ENCODE measurements at places on chromosomes 3 and 15.

DNA sequence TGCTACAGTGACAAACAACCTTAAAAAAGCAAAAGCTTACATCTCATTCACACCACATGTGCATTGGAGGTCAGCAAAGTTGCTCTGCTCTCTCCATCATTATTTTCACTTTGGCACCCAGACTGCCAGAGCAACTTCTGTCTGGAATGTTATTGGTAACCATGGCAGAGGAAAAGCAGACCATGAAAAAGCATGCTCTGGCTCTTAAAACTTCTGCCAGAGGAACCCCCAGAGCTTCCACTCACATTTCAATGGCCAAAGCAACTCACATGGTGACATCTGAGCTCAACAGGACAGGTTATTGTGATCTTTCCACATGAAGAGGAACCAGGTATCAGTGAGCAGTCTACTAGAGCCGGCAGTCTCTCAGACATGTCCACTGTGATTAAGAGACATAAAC, 21.9 kb upstream of the FRMD5 start:
- DNase-seq = no peak

DNA sequence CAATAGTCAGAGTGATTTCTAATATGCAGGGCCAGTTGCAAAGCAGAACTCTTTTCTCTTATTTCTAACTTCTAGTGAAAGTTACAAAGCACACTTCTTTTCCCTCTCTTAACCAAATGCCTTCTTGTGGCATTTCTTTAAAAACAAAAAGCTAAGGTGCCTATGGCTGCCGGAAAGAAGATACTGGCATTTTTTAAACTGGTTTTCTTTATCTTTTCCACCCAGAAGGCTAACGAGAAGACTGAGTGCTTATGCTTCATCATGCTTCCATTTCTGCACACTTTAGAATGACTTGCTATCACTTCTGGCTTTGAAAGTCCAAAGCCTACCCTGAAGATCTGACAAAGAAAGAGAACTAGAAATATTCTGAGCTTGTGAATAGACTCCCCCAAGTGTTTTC, 141.3 kb downstream of the P2RY1 start:
- DNase-seq = no peak

GRCh38 chr15:63178034-63178433, 11.4 kb upstream of the RAB8B start:
- no peak for DNase-seq

- no peak for DNase-seq
These were observed 37.9 kb downstream of the AGTR1 start for GRCh38 chr3:148735597-148735996.

- DNase-seq = no peak
These were observed 86.3 kb downstream of the FAM81A start for GRCh38 chr15:59524331-59524731.

DNA sequence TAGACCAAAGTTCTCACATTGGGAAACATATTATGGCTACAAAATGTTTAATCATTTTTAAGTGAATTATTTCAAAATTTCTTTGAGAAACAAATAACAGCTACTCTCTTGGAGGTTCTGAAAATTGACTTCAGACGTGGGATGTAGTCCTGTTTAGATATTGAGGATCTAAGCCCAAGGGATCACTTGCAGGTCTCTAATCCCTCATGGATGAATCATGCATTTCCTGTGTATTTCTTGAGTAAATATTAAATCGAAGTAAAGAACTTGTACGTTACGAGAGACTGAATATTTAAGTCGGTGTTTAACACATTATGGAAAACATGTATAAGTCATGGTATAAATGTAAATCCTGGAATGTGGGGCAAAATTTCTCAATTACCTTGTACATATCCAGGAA, 119.8 kb downstream of the EPHA3 start:
- no peak for DNase-seq

DNA sequence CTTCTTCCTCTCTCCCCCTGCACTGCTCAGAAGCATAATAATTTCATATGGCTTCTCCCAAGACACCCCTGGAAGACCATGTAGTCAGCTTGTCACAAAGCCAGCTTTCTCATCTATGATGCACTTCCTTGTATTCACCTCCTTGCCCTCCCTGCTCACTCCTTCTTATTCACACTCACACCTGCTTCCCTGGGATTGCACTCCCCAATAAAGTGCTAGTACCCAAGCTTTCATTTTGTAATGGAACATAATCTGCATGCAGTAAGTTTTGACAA, 76.9 kb upstream of the FRMD4B start:
- no peak for DNase-seq

- DNase-seq = no peak
These were observed 1106.0 kb downstream of the OTOL1 start for GRCh38 chr3:162602619-162603018.

DNA sequence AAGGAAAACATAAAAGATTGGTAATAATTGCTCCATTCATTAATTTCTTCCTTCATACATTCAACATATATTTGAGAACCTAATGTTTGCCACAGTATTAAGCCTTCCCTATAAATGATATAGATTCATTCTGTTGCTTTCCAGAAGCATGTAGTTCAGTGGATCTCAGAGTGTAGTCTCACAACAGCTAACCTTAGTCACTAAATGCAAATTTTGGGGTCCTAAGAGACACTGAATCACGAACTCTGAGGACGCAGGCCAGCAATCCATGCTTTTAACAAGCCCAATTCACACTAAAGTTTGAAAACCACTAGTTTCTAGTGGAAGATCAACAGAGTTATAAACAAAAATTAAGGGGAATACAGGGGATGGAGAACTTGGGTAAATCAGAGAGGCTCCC, 7.2 kb upstream of the AQR start:
- no peak for DNase-seq

DNA sequence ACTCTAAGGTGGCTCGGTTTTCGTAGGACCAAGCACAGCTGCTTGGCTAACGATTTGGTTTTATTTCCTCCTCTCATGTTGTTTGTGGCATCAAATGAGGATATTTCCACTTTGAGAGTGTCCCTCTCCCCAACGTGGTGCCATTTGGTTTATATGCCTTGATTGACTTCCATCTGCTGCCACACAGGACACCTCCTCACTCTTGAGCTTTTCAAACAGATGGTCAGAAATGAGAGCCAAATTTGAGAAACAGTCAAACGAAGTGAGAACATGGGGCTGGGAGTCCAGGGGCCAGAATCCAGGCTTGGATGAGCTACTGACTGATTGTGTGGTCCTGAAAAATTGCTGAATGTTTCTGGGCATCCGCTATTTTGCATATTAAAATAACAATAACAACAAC, 43.5 kb downstream of the CEMIP start:
- no peak for DNase-seq

DNA sequence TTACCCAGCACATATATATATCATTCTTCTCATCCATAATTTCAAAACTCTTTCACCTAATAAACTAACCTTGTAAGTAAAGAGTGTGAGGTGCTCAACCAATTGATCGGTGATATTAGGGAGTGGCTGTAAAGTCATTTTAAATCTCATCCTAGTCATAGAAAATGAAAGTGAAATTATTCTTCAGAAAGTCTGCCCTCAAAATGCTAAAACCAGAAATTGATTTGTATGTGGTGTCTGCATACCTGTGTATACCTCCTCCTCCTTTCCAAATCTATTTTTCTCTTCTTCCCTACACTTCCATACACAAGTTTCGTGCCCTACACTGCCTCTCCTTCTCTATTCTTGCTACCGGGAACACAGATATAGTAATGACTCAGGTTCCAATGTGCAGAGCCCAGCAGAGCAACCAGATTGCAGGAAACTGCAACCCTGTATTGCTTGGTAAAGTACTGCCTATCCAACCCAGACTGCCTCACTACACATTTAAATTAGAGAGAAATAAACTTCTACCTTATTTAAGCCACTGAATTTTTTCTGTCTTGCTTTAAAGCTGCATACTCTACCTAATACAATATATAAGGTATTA, 7.4 kb upstream of the TBC1D5 start:
- DNase-seq = no peak

DNA sequence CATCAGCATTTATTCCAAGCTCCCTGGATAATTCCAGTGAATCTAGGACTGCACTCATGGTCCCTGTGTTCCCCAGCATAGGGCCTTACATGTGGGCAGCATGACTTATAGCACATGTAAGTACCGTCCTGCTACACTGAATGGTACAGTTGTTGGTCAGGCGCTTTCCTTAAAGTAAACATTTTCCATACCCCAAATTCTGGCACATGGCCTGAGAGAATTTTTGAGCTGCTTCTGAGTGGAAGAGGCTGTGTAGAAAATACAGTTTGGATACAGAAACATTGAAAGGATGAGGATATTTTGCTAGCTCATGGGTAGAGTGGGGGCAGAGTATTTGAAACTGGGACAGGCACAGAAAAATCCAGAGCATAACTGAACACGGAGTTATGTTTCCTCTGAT, 27.6 kb downstream of the CORO2B start:
- no peak for DNase-seq

- DNase-seq = no peak
These were observed 58.1 kb downstream of the RSRC1 start for GRCh38 chr3:158167737-158168557.

DNA sequence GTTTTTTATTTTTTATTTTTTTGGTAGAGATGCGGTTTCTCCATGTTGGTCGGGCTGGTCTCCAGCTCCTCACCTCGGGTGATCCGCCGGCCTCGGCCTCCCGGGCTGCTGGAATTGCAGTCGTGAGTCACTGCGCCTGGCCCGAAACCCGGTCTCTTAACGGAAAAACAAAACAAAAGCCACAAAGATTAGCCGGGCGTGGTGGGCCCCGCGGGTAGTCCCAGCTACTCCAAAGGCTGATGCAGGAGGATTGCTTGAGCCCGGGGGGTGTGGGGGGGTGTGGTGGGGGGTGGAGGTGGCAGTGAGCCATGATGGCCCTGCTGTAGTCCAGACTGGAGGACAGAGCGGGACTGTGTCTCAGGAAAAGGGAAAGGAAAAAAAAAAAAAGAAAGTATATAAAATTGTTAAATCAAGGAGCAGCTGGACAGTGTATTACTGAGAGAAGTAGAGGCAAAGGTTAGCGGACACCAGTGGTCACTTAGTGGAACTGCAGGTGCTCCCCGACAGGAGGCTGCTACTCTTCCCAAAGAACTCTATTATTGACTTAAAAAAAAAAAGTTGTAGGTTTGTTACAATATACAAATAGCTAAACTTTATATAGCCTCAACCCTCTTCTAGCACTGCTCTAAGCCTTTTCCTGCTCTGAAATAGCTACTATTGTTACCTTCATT, 30.3 kb upstream of the TUBGCP5 start:
- no peak for DNase-seq

- DNase-seq = no peak
These were observed 28.9 kb upstream of the KLHL6 start for GRCh38 chr3:183584246-183584913.

DNA sequence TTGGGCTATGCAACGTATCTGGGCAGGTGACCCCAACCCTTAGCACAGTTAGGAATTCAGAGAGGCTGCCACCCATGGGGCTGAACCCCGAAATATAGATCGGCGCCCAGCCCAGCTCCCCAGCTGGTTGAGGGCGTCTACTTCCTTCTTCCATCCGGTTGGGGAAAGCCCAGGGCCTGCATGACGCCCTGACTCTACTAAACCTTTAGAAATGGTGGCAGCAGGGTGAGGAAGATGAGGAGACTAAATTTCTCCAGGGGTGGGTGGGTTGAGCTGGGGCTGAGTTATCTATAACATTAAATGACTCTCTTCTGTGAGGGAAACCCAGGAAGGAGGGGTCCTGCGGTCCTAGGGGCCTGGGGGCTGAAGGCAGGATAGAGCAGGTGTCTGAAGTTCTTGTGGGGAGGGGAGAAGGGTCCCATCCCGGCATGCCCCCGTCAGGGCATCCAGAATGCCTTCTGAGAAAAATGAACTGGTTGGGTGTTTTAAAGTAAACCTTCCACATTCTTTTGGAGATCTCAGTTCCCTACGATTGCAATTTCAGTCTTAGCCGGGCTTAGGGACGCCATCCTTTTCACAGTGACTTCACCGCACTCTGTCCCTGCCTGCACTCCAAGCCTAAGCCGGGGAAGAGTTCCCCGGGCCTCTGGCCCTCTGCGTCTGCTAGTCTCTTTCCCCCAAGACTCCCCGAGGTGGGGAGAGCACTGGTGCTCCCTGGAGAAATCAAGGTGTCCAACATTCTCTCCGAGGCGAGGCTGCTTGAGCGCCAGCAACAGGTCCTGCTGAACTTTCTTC, 28.5 kb downstream of the NR2F2 start:
- DNase-seq = no peak

- no peak for DNase-seq
These were observed 33.3 kb upstream of the HACD2 start for GRCh38 chr3:123618076-123618708.

DNA sequence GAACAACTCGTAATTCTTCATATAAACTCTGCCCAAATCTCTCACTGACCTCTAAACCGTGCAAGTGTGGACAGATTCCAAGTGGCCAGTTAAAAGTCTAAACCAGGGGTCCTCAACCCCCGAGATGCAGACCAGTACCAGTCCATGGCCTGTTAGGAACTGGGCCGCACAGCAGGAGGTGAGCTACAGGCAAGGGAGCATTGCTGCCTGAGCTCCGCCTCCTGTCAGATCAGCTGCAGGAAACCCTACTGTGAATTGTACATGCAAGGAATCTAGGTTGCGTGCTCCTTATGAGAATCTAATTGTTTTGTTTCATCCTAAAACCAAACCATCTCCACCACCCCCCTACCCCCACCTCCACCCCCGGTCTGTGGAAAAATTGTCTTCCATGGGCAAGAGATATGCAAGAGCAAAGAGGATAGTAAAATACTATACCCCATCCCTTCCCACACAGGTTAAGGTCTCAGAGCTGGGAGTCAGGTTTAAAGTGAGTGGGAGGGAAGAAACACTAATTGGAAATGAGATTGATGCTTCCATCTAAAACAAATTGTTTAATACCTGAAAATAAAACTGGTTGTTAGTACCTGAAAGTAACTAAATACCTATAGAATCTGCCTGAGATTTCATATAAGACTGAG, 54.0 kb downstream of the POLQ start:
- no peak for DNase-seq

DNA sequence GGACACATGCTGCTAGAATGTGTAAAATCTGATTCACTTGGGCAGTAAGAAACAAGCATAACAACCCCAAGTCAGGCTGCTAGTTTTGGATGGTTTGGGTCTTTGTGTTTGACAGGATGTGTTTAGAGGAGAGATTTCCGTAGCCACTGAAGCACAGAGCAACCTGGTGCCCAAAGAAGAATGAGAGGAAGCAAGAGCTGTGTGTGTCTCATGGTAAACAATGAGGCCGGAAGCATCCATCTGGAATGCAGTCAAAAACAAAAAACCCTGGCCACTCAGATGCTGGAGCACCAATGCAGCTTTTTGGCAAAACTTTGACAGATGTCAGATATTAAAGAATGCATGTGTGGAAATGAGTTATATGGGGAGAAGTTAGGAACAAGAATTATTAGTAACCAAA, 39.4 kb upstream of the SNRK start:
- DNase-seq = no peak

GRCh38 chr3:39126532-39127071, 19.1 kb downstream of the TTC21A start:
- no peak for DNase-seq

- DNase-seq = no peak
These were observed 126.2 kb upstream of the BHLHE40 start for GRCh38 chr3:4852780-4853748.

Data from D721Med (cell line).